Globus pallidus (tissue), 1 donor: ENCODE measurements at places on chromosomes 12 and 14.

- DNase-seq, result no peak
Observed at GRCh38 chr14:100524233-100524932, 62.8 kb downstream of the BEGAIN start.

- no peak for DNase-seq
Observed at GRCh38 chr12:26299751-26300150, 104.4 kb downstream of the SSPN start.

DNA sequence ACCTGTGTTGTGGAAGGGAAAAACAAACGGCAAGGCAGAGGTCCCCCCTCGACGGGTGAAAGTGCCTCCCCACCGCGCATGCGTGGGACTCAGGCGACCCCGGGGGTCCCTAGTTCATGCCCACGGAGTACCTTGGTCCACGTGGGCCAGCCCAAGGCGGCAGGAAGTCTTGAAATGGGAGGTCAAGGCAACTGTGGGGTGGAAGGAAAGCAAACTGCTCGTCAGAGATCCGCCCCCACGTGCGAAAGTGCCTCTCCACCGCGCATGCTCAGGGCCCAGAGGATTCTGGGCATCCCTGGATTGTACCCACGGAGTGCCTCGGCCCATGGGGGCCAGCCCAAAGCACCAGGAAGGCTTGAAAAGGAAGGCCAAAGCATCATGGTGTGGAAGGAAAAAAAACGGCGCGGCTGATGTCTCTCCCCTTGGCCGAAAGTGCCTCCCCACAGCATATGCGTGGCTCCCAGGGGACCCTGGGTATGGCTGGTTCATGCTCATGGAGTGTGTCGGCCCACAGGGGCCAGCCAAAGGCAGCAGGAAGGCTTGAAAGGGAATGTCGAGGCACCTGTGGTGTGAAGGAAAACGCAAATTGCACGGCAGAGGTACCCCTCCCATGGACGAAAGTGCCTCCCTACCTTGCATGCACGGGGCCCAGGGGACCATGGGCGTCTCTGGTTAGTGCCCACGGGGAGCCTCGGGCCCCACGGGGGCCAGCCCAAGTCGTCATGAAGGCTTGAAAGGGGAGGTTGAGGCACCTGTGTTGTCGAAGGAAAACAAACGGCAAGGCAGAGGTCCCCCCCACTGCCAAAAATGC is 369.7 kb downstream of the ALG10 start:
- no peak for DNase-seq

DNA sequence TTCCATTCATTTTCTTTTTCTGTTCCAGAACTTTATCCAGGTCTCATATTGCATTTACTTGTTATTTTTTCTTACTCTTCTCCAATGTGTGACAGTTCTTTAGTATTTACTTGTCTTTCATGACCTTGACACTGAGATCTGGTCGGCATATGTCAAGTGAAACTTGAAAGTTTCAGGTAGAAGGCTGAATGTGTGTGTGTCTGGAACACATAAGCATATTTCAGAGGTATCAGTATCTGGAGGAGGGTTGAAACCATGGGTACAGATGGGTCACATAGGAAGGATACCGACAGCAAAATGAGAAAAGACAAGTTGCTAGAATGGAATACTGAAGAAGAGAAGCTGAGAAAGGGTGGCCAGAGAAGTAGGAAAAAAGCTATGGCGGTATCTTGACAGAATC is 22.5 kb upstream of the PTGDR start:
- DNase-seq, result no peak

DNA sequence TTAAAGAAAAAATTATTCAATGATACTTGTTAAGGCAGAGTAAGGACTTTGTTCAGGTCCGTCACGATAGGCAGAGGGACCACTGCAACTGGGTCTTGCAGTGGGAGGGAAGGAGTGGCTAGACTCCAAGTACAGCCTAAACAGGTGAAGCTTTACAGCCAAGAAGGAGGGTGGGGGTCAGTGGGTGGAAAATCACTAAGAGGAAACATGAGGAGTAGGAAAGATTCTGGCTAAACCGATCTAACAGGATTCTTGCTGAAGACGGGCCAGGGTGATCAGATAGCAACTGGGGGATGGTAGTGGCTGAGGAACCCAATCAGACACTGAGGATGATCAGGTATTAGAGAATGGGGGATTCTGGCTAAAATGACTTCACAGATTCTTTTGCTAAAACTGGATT is 100.2 kb downstream of the TTC7B start:
- no peak for DNase-seq

DNA sequence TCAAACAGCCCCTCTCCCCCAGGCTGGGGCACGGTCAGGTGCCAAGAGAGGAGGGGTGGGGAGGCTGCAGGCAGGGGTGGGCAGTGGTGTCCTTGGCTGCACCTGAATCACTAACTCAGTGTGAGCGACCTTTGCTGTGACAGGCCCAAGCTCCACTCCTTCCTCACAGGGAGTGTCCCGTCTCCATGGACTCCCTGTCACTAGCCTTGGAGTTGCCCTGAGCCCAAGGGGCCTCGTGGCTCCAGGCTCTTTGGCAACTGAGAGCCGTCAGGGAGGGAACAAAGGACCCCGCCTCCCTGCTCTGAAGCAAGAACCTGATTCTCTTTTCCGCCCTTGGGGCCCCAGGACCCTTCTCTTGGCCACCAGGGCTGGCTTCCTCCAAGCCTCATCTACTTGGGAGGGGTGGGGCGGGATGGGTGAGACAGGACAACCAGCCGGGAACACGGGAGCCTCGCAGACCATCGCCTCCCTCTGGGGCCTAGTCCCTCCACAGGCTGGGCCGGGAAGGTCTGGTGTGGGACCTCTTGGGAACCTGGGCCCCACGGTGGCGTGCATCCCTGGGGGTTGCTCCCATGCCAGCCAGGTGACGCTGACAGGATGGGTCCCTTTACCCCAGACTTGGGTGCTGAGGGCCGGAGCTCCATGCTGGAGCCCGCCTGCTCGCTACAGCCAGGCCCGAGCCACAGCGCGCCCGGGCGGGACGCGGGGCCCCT is 935 bp upstream of the ADSS1 start:
- DNase-seq, result no peak

- no peak for DNase-seq
Observed at GRCh38 chr12:116213885-116214527, 63.5 kb downstream of the MED13L start.

GRCh38 chr12:25126746-25127145 is 68.2 kb downstream of the DNAI7 start:
- no peak for DNase-seq

DNA sequence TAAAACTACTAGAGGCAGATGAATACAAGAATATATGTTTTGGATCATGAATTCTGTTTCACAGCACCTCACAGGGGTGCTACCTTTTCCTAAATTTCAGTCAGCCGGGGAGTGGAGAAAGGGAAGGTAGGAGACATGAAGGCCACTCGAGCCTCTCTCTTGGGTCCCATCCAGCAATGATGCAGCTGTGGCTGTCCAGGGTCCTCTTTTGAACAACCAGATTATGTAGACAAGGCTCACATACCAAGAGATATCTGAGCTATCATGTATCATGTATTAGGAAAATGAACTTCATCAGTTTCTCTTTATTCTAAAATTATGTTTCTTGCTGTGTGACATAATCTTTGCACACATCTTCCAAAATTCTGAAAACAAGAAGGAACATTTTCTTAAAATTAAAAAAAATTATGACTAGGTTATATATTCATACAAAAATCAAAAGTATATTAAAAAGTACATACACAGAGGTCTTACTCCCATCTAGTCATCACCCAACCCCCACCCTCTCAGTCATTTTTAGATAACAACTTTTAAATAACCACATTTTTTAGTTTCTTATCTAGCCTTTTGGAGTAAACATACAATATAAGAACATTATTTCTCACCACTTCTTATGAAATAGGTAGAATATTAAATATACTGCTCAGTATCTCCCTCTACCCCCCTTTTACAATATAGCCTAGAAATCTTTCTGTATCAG is 88.7 kb downstream of the ACADS start:
- DNase-seq, result no peak

DNA sequence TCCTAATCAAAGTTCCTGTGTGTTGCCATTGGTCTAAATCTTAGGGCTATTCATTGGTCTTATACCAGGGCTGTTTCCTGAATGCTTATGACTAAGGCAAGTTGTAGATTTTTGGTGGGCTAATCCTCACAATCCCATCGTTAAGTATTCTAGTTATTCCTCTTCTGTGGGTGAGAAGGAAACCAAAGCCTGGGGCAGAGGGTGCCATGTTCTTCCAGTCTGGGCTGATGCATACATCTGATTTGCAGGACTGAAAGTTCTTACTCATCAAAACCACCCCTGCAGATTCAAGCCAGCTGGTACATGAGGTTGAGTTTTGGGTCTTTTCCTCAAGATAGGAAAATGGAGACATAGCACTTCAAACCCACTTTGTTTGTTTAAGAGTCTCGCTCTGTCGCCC is 25.7 kb downstream of the PPP1CC start:
- DNase-seq, result no peak

- DNase-seq, result no peak
Observed at GRCh38 chr14:80699861-80700260, 241.7 kb downstream of the CEP128 start.

- DNase-seq, result no peak
Observed at GRCh38 chr12:22366181-22366580, 31.7 kb upstream of the ST8SIA1 start.

- DNase-seq, result no peak
Observed at GRCh38 chr12:38157274-38157932, 159.2 kb upstream of the ALG10B start.

GRCh38 chr12:131987552-131987951 is 37.8 kb downstream of the EP400 start:
- DNase-seq, result no peak

GRCh38 chr14:78823035-78823434 is 652.9 kb downstream of the NRXN3 start:
- DNase-seq, result no peak

- DNase-seq, result no peak
Observed at GRCh38 chr14:65866448-65866847, 453.9 kb downstream of the FUT8 start.

DNA sequence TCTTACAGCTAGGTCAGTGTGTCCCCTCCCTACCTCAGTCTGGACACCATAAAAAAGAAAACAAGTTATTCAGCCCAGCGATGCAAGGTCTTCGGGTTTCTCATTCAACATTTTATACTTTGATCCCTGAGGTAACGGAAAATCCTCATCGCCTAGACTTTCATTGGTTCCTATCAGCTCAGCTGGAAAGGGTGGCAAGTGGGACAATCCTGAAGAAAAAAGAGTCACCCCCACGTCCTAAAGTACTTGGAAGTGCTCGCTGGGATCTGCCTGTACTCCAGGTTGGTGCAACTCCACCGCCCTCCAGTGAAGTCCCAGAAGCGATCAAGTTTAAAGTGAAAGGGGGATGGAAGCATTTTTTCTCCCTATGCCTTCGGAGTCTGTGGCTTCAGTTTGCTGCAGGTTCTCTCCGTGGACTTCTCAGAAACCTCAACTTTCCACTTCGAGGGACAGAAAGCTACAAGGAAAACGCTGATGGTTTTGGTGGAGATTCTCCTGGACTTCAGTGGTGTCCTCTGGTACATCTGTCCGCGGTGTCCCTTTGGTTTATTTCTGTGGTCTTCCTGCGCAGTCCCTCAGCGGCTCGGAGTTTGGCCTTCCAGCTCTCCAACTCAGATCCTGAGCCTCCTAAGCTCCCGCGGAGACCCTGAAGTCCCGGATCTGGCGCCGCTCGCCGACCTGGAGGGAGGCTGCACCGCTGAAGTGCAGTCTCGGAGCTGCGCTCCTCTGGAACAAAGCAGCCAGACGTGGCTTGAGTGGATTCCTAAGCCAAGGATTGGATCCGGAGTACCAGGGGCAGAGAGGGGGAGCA is 1.8 kb upstream of the LRFN5 start:
- peak; percentile 17 for DNase-seq

DNA sequence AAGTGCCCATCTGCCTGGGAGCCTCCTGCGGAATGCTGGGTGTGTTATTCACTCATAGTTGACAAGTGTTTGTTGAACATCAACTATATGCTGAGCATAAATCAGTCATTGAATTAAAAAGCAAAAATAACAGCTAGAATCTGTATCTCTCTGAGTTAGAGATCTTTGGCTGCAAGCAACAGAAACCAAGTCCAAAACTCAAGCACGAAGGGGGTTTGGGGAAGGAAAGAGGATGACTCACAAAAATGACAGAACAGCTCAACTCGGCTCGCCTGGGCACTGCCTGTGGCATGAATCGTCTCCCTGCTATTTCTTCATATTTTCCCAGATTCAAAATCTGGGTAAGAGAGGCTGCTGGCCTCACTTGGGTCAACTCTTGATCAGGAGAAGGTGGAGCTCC is 72.6 kb upstream of the NCOR2 start:
- DNase-seq, result no peak

DNA sequence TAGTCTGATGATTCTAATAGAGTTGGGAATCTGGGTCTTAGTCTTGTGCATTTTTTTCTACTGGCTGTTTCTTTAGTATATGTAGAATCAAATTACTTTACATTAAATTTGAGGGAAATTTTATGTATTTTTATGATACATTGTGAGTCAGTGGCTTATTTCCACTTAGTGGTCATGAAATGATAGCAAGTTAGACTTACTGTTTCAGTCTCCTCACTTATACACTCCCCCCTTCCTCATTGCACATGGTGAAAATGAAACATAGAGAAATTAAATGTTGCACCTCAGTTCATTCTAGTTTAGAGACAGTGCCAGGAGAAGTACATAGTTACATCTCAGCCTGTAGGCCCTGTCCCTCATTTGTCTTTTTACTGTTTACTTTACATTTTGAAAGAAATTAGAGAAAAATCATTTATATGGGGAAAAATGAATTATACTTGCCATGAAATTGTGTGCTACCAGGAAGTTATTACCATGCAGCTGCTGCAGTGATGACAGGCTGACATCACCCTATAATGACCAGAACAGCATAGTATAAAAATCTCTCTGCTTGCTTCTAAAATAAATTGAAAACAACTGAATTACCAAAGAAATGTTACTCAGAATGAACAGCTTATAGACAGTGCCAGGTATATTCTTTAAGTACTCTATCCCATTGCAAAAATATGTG is 113.2 kb downstream of the TRMT5 start:
- no peak for DNase-seq

DNA sequence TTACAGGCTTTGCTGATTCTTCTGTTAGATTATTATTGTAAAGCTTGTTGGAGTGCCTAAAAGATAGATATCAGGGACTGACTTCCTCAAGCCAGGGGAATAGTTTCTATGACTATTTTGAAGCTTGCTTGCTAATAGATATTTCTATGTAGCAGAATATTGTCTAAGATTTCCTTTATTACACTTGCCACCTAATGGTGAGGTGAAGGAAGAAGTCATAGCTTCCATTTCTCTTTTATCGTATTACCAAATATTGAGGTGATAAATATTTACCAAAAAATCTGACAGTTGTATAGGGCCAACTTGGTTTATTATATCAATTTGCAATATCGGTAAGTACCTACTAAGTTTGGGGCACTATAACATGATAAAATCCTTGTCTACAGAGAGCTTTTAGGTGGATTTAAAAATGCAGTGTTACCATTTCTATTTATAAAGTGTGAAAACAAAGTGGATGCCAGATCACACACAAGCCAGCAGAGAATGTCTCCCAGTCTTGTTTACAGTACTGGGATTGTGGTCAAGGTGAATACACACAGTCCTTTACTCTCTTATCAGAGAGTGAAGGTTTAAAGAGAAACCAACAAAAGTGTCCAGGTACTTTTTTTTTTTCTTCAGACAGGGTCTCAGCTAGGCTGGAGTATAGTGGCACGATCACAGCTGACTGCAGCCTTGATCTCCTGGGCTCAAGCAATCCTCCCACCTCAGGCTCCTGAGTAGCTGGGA is 137.9 kb downstream of the IGF1 start:
- DNase-seq, result no peak

GRCh38 chr12:14135996-14136395 is 154.6 kb upstream of the GRIN2B start:
- DNase-seq, result no peak
